ENCODE measurements at places on chromosomes 11 and 22.

DNA sequence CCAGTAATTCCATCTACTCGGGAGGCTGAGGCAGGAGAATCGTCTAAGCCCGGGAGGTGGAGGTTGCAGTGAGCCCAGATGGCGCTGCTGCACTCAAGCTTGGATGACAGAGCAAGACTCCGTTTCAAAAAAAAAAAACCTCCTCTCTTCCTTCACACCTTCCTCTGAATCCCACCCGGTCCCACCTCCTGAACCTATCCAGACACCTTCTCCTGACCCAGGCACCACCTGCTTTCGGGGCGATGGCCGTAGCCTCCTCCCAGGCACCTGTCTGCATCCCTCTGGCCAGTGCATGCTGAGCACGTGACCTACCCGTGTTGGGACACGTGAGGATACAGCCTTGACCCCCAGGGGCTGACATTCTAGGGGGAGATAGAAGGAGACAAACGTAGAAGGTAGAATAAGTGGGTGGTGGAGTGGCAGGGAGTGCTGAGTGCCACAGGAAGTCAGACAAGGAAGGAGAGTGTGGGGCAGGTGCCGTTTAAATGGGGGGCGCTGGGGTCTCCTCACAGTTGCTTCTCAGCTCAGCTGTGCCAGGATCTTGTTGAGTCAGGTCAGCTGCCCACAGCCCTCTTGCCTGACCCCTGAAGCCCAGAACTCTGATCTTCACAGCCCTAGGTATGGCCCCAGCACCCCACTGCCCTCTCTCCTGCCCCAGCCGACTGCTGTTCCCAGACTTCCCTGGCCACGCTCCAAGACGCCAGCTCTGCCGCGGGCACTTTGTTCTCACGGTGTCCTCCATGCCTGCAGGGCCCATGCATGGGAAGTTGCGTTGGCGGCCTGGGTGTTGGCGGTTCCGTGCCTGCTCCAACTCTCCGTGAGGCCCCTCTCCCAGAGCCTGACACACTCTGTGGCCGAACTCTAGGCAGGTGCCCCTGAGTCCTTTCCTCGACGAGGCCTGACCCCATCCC is 1.2 kb upstream of the MIOX start:
- no peak for DNase-seq

DNA sequence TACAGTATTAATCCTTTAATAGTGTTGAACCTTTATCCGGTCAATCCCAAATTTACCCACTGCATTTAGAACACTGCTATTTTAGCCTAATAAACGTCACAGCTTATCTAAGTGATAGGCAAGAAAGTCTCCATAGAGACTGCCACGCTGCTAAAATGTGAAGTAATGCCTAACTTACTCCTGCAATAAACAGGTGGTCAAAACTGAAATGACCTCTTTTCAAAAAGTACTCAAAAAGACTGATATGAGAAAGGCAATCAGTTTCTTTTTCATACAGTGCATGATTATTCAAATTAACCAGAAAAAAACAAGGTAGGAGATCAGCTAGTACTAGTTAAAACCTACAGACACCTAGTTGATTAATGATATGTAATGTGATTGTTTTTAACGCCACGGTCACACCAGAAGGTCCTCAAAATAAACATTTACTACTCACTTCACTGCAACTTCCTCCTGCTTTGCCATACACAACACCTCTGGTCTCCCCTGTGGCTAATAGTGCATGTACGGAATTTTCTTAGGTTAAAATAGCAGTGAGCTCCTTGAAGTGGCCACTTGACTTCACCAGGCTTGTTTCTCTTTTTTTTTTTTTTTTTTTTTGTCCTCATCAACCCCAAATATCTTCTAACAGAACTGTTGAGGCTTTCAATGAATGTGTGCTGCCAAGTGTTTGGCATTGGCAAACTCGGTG is 8.8 kb downstream of the ATP5MG start:
- no peak for DNase-seq

GRCh38 chr11:77035580-77035979 is 1.4 kb downstream of the B3GNT6 start:
- DNase-seq, result no peak

- no peak for DNase-seq
These were observed 98.9 kb downstream of the ETS1 start for GRCh38 chr11:128488471-128488870.

GRCh38 chr22:31279821-31280505 is 12.3 kb downstream of the PIK3IP1 start:
- no peak for DNase-seq

- DNase-seq, result peak; percentile 87
These were observed 619 bp downstream of the MSANTD2 start for GRCh38 chr11:124799348-124800225.

DNA sequence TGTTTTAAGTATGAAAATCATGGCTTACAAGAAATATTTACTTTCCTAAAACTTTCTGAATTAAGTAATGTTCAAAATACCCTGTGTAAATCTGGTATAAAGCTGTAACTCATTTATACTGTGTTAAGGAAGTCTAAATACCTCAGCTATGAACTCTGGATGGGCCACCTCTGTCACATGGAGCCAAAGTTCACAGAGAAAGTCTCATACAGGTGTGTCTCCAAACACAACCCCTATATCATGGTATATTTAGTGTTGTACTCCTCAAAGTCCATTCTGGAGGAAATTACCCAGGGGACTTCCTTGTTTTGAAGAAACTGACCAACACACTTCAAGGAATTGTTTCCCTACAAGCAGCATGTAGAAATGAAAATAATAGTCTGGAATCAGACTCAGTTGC is 909.2 kb upstream of the TENM4 start:
- no peak for DNase-seq

DNA sequence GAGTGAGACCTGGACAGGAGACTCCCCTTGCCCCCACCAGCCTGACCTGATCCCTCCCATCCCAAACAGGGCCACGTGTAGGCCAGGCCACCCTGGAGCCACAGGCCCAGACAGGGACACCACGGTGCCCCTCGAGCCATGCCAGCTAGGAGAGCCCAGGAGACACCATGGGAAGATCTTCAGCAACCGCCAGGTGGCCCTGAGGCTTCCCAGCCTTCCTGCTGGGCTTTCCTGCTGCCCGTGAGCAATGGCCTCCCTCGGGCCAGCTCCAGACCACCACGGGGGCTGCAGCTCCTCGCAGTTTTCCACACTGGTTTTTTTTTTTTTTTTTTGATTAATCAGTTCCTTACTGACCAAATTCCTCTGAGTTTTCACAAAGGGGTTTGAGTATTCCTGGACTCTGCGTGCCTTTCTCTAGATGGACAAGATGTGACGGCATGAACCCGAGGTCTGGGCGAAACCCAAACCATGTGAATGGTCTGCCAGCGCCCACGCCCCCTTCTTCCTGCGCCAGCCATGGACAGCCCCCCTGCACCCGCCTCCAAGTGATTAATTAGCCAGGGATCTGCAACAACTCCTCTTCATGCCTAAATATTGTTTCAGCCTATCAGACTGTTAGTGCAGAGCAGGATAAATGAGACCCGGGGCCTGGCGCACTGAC is 40.9 kb downstream of the TBX1 start:
- DNase-seq, result no peak

GRCh38 chr22:42610186-42610585 is 4.5 kb downstream of the POLDIP3 start:
- no peak for DNase-seq

DNA sequence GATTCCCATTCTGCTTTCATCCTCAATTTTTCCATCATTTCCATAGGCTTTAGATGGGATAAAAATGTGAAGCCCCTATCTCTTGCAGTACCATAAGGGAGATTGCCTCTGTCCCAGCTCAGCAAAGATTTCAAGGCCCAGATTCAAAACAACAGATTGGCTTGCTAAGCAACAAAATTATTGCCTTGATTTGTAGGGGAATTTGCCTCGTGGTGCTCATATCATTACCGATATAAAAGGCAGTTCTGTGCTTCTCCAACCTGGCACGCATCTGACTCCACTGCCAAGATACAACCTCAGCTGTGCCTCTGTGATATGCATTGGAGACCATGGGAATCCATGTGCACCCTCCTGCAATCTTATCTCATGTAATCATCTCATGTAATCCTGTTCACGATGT is 25.0 kb upstream of the CEP126 start:
- DNase-seq, result no peak

DNA sequence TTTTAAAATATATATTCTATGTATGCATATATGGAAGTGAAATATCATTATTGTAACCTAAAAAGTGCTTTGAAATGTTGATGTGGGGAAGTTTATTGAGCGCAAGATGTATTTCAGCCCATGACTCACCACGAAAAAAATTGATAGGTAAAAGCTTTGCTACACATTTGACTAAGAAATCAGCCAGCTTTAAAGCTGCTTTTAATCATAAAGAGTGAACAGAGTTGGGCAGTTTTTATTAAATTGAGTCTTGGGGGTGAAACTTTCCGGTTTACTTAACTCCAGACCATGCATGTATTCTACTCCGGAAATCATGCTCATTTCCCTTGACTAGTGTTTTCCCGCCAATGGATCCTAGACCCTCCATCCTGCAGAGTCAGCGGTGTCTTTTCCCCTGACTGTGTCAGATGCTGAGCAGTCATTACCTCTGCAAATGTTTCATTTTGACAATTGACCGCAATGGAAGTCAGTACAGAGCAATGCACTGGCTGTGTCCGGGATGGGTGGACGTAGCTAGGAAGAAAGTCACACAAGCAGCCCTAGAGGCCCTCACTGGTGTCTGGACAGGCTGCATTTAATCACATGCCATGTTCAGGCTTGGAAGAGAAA is 47.2 kb upstream of the MPEG1 start:
- DNase-seq, result no peak

DNA sequence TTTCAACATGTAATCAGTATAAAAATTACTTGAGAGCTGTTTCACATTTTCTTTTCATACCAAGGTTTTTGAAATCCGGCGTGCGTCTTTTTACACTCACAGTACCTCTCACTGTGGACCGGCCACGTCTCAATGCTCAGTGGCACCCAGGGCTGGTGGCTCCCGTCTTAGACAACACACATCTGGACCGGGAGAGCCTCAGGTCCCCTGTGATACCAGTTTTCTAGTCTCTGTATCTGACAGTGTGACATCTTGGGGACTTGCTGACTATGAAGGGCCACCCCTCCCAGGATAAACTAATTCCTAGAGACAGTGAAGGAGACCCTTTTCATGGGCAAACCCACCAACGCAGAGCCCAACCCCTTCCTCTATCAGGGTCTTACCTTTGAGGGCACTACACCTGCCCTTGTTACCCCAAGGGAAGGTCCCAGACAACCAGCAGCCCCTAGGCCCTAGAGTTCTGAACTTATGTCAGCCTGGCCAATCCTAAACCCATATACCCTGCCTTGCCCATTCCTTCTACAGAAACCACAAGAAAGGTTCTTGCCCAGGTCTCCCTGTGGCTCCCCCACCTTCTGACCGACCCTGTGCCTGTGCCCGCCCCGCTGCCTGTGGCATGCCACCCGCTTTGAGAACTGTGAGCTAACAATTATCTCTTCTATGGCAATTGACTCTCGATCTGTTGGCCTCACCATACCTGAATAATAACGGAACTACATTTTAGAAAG is 6.1 kb upstream of the ASCL2 start:
- DNase-seq, result no peak

DNA sequence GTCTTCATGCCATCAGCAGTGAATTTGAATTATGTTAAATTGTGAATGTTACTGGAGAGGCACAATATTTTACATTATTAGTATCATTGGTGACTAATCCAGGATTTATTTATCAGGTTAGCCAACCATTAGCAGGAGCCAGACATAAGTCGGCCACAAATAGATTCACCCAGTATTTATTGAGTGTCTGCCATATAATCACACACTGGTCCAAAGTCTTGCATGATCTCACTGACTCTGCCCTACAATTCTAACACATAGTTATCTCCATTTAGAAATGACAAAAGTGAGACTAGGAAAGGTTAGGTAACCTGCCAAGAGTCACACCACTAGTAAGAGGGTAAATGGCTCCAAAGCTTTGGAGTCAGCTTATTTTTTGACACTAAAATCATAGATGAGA is 179.6 kb downstream of the BLID start:
- DNase-seq, result no peak

DNA sequence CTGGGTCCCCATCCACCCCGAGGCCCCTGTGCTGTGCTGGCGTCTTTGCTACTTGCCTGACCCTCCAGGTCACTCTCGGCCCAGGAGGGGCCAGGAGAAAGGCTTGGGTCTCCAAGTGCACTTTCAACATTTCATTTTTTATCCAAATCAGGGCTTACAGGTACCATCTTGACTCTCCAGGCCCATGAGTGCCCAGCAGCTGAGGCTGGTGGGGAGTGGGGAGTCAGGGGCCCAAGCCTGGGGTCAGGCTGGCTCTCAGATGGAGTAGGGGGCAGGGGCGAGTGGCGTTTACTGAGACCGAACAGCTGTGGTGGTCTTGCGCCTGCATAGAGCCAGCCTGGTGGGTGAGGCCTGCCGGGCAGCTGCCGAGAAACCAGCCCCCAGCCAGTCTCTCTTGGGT is 61.6 kb downstream of the MPPED1 start:
- no peak for DNase-seq

- DNase-seq, result no peak
These were observed 211.9 kb downstream of the BLID start for GRCh38 chr11:121904148-121904547.

DNA sequence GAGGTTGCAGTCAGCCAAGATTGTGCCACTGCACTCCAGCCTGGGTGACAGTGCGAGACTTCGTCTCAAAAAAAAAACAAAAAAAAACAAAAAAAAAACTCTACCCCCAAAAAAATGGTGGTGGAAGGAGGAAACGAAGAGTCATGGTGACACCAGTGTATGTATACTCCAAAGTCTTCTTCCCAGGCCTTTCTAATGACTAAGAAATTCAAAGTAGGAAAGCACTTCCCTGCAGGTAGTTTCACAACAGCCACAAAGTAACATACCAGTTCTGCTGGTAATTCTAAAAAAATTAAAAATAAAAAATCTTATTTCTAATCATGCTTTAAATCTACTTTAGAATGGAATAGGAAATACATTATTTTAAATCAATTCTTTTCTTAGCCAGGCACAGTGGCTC is 72.6 kb downstream of the DENND5A start:
- DNase-seq, result no peak

GRCh38 chr22:37746366-37747079 is 49.7 kb downstream of the TRIOBP start:
- peak; percentile 36 for DNase-seq

GRCh38 chr11:37572491-37573171 is 974.6 kb upstream of the RAG2 start:
- no peak for DNase-seq

GRCh38 chr11:63762654-63763495 is 5.7 kb downstream of the ZFTA start:
- DNase-seq, result peak; percentile 90

DNA sequence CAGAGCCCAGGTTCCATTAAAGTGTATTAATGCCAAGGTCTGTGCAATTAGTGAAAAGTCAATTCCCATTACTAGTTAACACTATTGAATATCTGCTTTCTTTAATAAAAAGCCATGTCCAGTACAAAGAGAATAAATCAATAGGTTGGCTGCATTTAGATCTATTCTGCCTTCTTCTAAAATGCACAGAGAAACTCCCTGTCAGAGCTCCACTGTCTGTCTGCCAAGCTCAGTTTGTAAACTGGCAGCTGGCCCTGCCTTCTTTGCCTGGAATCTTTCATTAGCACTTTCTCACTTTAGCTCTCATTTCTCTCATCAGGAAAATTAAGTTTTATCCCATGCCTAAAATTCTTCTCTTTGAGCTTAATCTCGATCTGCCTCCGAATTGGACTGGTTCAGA is 35.6 kb downstream of the ARL14EP start:
- DNase-seq, result no peak
